A673 (cell line): ENCODE measurements at places on chromosomes 16 and 17.

GRCh38 chr17:35467824-35468223 lies 19.3 kb upstream of the SLFN13 start:
- DNase-seq: no peak

GRCh38 chr17:74097450-74098135 lies 105.9 kb upstream of the RPL38 start:
- DNase-seq: peak; percentile 21

GRCh38 chr16:82368041-82368440 lies 198.0 kb upstream of the MPHOSPH6 start:
- DNase-seq: peak; percentile 35

GRCh38 chr16:70481929-70482536 lies 27.6 kb downstream of the FCSK start:
- DNase-seq: no peak

- DNase-seq: peak; percentile 81
Observed at GRCh38 chr17:49557312-49558024, 18.2 kb upstream of the NXPH3 start.

DNA sequence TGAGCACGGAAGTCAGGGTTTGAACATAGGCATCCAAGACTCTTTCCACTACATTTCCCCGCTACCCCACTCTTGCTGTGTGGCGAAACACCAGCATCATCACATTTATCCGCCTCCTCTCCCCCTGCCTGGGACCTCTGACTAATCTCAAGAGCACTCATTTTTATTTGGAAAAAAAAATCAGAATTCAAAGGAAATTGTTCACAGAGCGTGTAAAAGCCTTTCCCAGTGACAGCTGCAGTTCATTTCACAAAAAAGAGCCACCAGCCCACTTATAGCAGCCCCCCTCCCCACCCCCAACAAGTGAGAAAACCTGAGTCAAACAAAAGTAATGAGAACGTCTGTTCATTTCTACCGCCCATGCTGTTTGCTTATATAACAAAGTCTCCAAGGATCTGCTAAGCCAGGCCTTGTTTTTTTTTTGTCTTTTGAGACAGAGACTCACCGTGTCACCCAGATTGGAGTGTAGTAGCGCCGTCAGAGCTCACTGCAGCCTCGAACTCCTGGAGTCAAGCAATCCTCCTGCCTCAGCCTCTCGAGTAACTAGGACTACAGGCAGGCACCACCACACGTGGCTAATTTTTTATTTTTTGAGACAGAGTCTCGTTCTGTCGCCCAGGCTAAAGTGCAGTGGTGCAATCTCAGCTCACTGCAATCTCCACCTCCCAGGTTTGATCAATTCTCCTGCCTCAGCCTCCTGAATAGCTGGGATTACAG lies 48.3 kb upstream of the HAPSTR1 start:
- DNase-seq: peak; percentile 75

- DNase-seq: no peak
Observed at GRCh38 chr16:28538733-28539596, at the start of gene NUPR1. Gene NUPR1 (minus strand): TSS chr16:28538974. CDS start chr16:28538907, 67 bp downstream.

- peak; percentile 61 for DNase-seq
Observed at GRCh38 chr16:24508614-24509013, 30.8 kb upstream of the RBBP6 start.

GRCh38 chr17:52157603-52158449 lies 688 bp downstream of the CA10 start:
- DNase-seq: no peak

DNA sequence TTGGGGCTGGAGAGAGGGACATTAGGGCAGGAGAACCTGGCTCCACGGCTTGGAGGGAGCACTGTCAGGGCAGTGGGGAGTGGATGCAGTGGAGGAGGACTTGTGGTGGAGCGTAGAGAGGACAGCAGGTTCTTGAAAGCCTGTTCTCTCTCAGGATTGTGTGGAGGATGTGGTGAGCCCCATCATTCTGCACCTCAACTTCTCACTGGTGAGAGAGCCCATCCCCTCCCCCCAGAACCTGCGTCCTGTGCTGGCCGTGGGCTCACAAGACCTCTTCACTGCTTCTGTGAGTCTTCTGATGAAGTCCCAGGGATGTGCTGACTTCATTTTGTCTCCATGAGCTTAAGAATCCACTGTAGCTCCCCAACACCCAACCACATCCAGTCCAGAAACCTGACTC lies 13.5 kb downstream of the COX6A2 start:
- no peak for DNase-seq

- DNase-seq: no peak
Observed at GRCh38 chr16:371515-372301, 1.4 kb upstream of the MRPL28 start.

- DNase-seq: no peak
Observed at GRCh38 chr16:88649195-88649923, 1.5 kb downstream of the CYBA start.

DNA sequence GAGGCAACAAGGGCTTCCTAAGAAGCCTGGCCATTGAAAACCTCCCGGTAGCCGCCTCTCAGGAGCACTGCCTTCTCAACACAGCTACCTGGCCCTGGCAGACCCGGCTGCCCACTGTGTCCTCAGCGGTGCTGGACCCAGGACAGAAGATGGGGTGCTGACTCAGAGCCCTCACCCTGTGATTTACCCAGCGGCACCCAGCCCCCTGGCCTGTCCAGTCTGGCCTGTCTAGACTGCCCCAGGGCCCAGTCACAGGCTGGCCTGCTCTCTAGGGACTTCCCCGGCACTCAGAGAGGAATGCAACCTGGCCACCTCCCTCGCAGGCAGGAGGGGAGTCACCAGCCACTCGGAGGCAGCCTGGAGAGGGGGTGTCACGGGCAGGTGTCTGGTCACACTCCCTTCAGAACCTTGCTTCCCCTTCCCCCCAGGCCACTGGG lies 20.1 kb downstream of the PIEZO1 start:
- DNase-seq: no peak

GRCh38 chr16:30065102-30065942 lies at the start of gene ALDOA:
Gene ALDOA (plus strand): TSS chr16:30065760. CDS start chr16:30066898, 1,138 bp downstream.
- peak; percentile 99 for DNase-seq

DNA sequence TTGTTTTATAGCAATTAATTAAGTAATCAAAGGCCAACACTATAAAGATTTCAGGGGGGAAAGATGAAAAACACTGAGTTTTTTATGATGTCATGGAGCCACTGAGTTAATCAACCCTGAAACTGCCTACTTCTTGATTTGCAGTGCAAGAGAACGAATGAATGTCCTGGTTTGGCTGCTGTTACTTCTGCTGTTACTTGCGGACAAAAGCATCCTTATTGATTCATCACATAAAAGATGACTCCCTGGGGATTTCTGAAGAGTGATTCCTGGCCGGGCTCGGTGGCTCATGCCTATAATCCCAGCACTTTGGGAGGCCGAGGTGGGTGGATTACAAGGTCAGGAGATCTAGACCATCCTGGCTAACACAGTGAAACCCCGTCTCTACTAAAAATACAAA lies 10.9 kb upstream of the SPNS3 start:
- DNase-seq: peak; percentile 33

DNA sequence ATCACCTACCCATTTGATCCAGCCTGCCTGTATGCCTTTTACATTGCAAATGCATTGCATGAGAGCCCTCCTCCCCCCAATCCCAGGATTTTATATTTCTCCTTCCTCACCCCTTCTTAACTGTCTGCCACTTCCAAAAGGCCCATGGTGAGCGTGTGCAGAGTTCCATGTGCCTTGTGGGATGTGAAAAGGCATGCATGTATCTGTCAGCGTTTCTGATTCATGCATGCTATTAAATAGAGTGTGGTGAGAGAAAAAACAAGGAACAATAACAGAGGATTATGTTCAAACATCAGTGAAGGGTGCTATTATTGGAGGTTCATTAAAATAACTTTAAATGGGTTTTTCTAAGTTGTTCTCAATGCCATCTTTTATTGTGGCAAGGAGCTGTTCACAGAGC lies 60.9 kb upstream of the CACNG3 start:
- no peak for DNase-seq

DNA sequence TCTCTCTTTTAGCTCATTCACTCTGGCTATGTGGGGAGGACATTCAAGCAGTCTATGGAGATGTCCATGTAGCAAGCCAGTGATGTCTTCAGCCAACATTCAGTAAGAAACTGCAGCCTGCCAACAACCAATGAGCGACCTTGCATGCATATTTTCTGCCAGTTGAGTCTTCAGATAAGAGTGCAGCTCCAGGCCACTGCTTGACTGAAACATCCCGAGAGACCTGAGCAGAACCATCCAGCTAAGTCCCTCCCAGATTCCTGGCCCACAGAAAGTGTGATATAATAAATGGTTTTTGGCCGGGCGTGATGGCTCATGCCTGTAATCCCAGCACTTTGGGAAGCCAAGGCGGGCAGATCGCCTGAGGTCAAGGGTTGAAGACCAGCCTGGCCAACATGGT lies 10.5 kb upstream of the C17orf58 start:
- DNase-seq: no peak

DNA sequence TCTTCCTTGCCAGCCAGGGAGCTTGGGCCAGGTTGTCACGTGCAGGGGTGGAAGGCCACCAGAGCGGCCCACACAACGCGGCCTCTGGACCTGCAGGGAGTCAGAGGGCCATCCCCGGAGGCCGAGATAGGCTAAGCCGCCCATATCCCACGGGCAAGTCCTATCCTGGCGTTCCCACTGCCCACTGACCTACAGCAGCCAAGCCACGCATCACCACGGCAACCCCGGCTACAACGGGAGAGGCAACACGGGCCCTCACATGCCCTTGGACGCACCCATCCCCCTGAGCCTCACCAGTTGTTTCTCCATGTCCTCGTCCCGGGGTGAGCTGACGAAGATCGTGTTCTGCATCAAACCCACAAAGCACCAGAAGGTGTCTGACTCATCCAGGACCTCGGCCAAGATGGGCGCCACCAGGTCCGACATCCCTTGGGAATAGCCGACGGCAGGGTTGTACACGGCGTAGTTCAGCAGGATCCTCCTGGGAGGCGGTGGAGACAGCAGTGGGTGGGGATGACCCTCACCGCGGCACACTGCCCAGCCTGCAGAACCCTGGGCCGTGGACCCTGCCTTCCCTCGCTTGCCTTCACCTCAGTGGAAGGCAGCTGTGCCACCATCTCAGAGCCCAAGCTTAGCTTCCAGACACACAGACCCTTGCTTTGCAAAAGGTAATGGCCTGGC lies 88.2 kb downstream of the TBC1D16 start:
- DNase-seq: no peak

DNA sequence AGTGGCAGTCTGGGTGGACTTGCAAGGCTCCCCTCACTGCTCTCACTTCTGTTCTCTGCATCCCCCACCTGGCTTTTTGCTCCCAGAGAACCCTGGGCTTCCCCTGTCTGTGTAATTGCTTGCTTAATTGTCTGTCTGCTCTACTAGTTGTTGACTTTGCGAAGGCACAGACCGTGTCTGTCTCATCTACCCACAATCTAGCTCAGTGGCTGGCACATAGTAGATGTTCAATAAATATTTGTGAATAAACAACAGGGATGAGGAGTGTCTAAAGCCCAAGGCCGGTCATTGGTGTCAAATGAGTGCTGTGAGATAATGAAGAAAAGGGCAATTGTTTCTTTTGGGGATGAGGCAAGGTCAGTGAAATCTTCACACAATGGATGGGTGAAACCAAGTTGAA lies 2.8 kb upstream of the SEZ6 start:
- DNase-seq: no peak

- peak; percentile 37 for DNase-seq
Observed at GRCh38 chr17:51487947-51488346, 227.6 kb downstream of the UTP18 start.

DNA sequence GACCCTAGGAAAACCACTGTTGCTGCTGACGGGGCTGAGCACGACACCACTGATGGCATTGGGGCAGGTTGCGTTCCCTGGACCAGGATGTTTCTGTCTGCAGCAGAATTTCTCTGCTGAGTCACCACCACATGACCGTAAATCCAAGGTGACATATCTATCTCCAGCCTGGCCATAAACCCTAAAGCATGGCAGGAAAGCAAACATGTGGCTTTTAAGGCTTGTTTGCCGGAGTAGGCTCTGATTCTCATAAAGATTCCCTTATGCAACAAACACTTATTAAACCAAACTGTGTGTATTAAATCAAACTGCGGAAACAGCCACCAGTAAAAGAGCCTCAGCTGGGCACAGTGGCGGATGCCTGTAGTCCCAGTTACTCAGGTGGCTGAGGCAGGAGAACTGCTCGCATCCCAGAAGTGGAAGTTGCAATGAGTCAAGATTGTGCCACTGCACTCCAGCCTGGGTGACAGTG lies 17.3 kb downstream of the MPHOSPH6 start:
- no peak for DNase-seq

- DNase-seq: no peak
Observed at GRCh38 chr17:68399638-68400403, 57.5 kb downstream of the WIPI1 start.

DNA sequence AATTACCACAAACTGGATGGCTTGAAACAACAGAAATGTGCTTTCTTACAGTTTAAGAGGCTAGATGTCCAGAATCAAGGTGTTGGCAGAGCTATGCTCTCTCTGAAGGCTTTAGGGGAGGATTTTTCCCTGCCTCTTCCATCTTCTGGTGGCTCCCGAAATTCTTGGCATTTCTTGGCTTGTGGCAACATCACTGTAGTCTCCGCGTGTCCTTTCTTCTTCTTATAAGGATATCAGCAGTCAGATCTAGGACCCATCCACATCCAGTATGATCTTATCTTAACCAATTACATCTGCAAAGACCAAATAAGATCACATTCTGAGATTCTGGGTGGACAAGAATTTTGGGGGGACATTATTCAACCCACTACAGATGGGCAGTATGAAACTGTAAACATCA lies 119.2 kb upstream of the PMFBP1 start:
- DNase-seq: no peak
